Foreskin fibroblast (primary cell): ENCODE measurements at places on chromosomes 5 and 9.

DNA sequence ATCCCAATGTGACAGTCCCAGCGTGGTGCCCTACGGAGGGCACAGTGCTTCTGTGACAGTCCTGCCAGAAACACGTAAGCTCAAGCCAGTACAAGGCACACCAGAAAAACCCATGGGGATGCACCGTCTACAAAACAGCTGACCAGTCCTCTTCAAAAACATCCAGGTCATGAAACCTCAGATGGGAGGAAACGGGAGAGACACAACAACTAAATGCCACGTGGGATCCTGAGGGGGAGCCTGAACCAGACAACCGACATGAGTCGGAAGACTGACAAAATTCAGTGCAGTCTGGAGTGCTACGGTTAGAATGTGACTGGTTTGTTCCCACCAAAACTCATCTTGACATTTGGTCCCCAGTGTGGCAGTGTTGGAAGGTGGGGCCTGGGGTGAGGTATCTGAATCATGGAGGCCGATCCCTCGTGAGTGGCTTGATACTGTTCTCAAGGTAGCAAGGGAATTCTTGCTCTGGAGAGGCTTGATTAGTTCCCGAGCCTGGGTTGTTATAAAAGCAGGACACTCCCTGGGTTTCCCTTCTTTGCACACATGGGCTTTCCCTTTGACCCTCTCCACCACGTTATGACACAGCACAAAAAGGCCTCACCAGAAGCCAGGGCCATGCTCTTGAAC lies 55.4 kb downstream of the ADAMTS2 start:
- DNase-seq = no peak

GRCh38 chr5:86749841-86750240 lies 132.1 kb downstream of the COX7C start:
- DNase-seq = no peak

DNA sequence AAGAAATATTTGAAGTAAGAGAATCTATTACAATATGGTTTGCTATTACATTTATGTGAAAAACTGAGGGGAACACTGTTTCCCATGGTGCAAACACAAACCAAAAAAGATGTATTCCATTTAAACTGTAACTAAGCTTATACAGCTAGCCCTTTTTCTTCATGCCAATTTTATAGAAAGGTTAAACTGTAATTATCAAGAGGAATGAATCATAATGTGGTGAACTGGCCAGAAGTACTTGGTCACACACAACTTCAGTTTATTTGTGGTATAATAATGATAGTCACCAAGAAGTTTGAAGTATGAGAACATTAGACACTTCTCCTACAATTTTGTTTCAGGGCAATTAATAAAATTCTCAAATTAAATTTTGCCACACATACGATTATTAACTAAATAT lies 177.9 kb downstream of the XRCC4 start:
- no peak for DNase-seq

DNA sequence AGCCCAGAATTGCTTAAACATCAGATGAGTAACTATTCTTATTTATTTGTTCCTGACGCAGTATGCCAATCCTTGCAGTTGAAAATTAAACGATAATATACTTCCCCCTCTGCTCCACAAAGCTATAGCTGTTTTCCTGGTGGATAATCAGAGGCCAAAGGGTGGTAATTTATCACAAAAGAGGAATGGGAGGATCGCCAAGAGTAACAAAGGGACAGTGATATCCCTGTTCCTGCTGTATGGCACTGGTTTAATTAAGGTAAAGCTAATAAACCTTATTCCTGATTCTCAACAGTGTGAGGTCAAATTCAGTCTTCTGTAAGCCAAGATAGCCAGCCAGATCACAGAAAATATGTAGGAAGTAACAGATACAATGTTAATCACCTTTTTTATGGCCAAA lies 33.4 kb upstream of the PTGER4 start:
- DNase-seq = no peak

DNA sequence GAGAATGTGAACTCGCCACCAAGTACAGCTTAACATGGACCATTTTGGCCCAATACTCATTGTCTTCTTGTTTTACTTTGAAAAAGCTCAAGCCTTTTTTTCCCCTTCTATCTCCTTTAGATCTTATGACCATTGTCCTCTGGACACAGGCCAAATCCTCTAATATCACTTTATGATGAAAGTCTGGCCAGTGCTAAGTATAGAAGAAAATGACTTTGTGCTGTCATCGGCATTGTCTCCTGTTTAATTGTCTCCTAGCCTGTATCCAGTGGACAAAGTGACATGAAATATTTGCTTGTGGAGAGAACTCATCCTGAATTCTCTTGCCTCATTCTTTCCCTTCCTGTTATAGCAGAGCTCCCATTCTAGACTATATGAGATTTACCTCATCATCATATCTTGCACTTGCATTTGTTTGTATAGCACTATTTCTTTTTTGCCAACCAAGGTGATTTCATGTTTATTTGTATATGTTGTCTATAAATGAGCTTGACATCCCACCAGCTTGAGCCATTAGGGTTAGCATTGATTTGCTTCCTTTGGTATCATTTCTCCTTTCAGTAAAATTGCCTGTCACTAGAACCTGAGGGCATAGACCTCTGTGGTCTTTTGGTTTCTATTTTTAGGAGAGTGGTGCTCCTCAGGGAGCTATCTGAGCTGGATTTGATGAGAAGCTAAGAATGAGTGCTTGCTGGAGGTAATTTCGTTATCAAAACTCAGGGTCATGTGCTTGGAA lies 18.8 kb upstream of the TNFAIP8 start:
- DNase-seq = no peak

DNA sequence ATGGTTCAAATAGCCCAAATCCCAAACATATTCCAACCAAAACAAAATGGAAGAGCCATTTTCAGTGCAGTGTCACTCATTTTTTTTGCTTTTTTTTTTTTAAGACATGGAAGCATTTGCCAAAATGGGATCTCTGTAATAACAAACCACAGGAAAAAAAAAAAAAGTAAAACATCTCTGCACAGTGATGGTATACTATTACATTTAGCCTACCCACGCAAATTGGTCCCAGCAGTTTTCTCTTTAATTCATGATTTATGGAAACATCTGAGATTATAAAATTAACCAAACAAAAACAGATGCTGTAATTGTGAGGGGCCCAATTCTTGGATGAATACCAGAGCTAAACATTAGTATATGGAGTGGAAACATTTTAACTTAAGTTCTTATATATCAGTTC lies 566.6 kb downstream of the ZNF608 start:
- DNase-seq = peak; percentile 23

- DNase-seq = no peak
Measured at GRCh38 chr5:1503241-1504068, 20.3 kb downstream of the LPCAT1 start.

DNA sequence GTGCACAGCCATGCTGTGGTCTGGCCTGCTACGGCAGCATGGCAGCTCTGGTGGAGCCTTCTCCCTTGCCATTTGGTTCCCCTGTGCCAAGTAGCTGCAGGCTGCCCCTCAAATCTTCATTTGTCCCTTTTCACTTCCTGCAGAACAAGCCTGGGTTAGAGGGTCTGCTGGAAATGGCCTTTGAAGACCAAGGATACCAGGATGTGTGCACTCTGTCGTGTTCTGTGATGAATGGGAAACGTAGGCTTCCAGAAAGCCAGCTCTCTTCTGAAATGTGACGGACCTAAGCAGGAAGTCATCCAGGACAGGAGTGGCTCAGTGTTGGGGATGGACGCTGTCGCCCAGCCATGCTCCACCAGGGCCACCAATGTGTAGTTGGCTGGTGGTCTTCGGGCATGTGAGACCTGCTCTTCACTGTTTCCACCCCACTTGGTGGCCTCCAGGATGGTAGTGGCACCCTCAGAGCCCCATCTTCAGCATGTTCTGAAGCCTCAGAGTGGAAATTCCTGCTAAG lies 3.4 kb upstream of the POMT1 start:
- no peak for DNase-seq

GRCh38 chr5:93070938-93071337 lies 510.1 kb downstream of the NR2F1-AS1 start:
- no peak for DNase-seq

GRCh38 chr5:77993855-77994318 lies 217.7 kb upstream of the TBCA start:
- no peak for DNase-seq

- no peak for DNase-seq
Measured at GRCh38 chr5:61620699-61621182, 288.7 kb downstream of the ZSWIM6 start.

GRCh38 chr9:124450241-124450924 lies at the start of gene ADGRD2:
Gene ADGRD2, plus strand, starts transcription at chr9:124450451. Its CDS starts 1,216 bp downstream, at chr9:124451667.
- DNase-seq = peak; percentile 7

DNA sequence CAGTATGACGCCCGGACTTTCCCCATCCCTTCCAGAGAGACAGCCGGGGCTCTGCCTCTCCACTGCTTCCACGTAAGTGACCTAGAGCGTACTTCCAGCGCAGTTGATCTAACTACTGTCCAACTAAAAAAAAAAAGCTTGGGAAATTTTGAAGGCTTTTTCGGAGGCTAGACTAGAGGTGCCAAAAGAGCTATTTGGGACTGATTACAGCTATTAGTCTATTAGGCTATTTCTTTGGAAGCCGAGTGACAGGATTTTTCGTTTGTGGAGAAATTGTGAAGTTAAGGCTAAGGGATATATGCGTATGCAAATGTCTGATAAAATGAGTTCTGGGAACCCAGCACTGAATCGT lies 1.5 kb downstream of the CCNO start:
- no peak for DNase-seq

GRCh38 chr9:27939186-27939585 lies 365.9 kb upstream of the C9orf72 start:
- no peak for DNase-seq

GRCh38 chr5:22986281-22986680 lies 133.1 kb upstream of the CDH12 start:
- DNase-seq = no peak

DNA sequence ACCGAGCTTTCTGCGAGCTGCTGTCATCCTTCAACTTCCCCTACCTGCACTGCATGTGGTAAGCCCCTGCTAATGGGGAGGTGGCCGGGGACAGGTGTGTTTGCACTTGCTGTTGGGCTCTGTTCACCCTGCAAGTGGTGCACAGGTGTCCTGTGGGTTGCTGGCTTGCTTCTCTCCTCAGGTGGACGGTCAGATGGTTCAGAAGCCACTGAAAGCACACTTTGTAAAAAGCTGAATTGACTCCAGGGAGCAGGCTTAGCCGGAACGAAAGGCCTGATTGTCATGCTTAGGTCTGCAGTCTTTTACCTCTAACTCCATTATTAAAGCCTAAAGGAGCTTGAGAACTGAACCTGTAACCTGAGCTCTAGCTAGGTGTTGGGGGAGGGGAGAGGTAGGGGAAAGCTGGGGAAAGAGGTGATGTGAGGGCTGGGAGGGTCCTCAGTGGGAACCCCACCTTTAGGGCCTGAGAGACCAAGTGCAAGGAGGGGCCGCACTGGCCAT lies 37.6 kb downstream of the ACER2 start:
- no peak for DNase-seq

DNA sequence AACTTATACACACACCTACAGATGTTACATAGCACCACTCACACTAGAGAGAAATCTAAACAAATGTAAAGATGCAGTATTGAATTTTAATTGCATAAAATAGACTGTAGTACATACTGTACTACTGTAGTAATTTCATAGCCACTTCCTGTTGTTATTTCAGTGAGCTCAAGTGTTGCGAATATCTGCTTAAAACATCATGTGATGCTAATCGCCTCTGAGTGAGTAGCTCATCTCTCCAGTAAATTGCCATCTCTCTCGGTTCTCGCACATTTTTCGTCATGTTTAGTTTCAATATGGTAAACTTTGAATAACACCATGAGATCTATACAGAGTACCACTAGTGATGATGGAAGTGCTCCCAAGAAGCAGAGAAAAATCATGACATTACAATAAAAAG lies 22.0 kb upstream of the ARHGEF28 start:
- no peak for DNase-seq

DNA sequence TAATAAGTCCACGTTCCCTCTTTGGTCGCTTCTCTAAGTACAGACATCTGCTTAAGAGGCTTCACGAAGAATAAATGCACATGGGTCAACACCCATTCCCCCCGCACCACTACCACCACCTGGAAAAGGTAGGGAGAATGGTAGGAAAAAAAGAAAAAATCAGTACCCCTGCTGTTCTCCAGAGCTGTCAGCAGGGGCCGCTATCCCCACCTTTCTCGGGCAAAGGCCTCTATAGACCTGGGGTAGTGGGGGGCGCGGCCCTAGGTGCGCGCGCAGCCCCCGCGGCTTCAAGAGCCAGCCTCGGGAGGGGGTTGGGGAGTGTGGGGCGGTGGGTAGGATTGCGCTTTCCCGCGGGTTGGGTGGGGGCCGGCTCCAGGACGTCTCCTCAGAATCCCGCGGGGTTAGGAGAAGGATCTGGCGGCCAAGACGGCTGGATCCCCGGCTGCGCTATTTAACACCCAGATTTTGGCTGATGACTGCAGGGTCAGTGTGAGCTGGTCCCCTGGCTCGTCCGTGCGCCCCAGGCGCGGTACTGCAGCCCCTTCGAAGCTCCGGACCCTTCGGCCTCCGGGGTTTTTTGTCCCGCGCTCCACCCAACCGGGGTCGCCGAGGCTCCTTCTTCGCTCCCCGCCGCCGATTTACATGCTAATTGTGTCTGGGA lies 1.6 kb upstream of the SEMA6A start:
- peak; percentile 79 for DNase-seq

GRCh38 chr5:143890487-143890886 lies 78.5 kb downstream of the HMHB1 start:
- no peak for DNase-seq

DNA sequence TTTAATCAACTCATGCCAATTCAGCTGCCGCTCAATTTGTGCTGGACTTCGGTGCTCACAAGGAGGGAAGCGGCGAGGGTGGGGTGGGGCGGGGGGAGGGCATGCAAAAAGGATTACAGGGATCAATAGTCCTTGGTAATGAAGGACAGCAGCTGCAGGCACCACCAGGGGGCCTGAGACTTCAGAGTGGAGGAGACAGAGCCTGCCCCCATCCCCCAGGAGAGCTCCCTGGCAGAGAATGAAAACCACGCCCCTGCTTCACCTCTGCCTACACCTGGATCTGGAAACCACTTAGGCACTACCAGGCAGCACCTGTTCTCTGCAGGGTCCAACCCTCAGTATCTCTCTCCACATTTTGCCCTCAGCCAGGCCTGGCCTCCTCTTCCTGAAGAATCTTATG lies 155.6 kb downstream of the TRIM32 start:
- DNase-seq = no peak
